Choroid plexus epithelial cell (primary cell): ENCODE measurements at places on chromosomes 7 and 10.

DNA sequence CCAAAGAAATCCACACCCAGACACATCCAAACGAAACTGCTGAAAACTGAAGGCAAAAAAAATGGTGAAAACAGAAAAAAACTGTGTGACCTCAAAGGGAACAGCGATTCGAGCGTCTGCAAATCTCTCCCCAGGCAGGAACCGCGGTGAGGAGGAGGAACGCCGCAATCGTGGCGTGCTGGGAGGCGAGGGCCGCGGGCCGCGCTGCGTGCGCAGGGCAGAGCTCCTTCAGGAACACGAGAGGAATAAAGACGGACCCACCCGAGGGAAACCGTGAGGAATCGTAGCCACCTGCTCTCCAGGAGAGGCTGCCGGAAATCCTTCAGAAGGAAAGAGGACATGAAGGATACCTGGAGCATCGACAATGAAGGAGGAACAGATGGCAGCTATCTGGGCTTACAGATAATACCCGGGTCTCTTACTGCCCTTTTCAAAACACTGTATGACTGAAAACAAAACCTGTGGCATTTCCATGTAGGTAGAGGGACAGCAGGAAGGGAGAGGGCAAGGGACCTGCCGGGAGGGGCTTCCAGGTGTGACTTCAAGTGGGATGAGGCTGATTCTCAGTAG lies 266.0 kb downstream of the MAD1L1 start:
- DNase-seq = no peak

DNA sequence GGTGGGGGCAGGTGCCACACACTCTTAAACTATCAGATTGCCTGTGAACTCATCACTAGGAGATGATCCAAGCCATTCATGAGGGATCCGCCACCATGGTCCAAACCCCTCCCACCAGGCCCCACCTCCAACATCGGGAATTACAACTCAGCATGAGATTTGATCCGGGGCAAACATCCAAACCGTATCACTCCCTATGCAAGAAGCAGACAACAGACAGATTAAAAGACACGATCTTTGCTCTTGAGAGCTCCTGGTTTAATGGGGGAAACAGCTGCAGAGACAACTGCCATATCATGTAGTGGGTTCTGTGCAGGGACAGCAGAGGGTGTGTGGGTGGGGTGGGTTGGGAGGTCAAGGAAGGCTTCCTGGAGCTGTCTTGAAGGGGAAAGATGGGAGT lies 123.6 kb downstream of the EMX2 start:
- no peak for DNase-seq

DNA sequence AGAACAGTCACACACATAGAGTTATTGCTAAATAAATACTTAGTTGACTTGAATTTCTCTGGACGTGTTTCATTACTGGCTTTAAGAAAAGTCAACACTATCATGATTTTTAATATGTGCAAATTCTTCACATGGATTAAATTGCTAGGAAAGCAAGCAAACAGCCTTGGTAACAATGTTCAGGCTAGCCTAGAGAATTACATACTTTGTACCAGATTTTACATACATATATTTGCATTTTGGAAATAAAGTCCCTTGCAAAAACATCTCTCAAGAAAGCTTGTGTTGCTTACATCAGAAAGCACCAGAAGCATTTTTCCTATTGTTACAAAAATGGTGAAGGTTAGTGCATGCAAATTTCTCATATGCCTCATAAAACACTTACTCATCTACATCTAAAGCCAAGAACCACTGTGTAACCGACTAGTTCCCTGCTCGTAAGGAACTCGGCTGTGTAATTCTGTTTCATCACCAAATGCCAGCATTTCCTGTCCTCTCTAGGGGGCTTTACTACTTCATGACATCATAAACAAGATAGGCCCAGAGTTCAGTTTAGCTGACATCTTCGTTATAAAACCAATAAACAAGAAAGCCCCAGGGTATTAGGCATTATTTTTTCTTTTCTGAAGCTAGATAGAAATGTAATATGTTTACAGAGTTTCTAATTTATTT lies 87.8 kb downstream of the CFAP58 start:
- DNase-seq = peak; percentile 97

DNA sequence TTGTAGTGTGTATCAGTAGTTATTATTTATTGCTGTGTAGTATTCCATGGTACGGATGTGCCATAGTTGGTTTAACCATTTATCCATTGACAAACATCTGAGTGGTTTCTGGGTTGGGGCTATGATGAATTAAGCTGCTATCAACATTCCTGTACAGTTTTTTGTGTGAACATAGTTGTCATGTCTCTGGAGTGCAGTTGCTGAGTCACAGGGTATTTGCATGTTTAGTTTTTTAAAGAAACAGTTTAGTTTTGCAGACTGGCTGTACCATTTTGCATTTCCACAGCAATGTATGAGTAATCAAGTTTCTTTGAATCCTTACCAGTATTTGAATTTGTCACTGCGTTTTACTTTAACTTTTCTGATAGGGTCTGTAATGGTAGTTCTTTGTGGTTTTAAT lies 516.7 kb upstream of the CELF2 start:
- peak; percentile 75 for DNase-seq

DNA sequence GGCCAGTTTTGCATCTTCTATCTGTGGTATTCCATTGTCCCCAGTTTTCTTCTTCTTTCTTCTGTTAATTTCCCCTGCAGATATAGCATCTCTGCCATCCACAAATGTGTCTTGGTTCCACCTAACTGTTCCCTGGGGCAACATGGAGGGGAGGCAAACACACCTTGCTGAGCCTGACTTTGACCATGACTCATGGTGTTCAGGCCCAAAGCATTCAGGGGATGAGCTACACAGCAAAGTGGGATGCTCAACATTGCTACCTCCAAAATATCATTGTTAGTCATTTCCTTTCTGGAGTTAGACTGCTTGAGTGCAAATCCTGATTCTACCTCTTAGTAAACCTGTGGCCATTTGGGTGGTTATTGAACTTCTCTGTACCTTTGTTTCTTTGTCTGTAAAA lies 542.7 kb downstream of the LRMDA start:
- DNase-seq = no peak

DNA sequence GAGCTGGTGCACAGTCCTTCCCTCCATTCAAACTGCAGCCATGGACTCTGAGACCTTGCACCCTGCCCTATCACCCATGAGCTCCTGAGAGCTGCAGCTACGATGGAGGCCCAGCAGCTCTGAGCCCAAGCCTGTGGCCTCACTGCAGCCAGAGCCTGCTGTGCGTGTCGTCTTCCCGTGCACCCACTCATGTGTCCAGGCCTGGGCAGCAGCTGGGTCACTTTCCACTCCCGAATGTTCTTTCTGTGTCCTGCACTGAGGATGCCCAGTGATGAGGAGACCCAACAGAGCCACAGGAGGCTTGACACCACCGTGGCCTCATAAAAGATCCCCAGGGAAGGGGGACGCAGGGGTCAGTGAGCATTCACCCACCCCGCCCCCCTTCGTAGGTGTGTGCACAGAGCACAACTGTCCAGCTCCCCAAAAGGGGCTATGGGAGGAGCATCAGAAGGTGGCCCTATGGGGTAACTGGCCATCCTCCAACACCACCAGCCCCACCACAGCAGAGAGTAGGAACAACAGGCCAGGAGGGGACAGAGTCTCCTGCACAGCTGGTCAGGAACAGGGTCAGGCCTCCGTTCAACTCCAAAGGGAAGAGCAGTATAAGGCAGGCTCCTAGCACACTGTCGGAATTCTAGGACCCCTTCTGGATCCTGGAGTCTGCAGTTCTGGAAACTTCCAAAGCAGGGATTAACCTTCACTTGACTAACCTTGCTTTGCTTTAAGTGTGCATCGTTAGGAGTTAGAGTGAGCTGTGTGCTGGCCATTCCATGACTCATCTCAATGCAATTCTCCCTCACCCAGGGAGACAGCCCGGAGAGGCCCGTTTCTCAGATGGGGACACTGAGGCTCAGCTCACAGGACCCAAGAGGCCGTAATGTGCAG lies 52.6 kb downstream of the RASGEF1A start:
- peak; percentile 59 for DNase-seq

DNA sequence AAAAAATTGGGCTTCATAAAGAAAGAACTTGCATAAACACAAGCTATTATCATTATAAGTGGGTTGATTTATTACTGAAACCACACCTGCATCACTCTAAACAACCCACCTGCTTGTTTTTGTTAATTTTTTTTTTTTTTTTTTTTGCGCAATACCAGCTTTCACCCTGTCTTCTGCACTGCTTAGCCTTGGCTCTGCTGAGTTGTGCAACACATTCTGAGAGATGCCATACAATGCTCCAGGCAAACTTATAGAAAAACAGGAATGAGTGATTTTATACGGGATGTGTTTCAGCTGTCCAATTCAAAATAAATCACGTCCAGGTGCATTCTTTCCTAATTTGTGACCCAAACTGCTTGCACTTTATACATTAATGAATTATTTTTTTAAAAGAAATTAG lies 923.6 kb downstream of the GATA3 start:
- DNase-seq = no peak

- DNase-seq = no peak
These were observed 29.9 kb downstream of the CALML5 start for GRCh38 chr10:5469353-5470061.

- DNase-seq = no peak
These were observed 34.2 kb downstream of the SLC18A2 start for GRCh38 chr10:117275121-117275520.

- no peak for DNase-seq
These were observed 308.1 kb upstream of the PFKP start for GRCh38 chr10:2759233-2759632.

DNA sequence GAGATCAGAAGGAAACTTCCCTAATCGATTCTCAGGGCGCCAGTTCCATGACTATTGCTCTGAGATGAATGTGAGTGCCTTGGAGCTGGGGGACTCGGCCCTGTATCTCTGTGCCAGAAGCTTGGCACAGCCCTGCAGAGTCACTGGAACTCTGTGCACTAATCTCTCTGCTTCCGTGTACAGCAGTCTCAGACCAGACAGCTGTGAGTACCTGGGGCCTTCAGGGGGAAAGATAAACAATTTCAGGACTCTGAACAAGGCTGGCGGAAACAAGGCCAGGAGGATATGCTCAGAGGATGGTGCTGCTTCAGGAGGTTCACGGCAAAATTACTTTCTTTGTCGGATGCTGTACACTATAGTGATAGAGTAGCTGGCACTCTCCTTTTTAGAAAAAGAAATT lies 131.7 kb upstream of the PRSS58 start:
- DNase-seq = peak; percentile 37

- DNase-seq = no peak
These were observed 226.4 kb downstream of the AGMO start for GRCh38 chr7:15335390-15335789.

DNA sequence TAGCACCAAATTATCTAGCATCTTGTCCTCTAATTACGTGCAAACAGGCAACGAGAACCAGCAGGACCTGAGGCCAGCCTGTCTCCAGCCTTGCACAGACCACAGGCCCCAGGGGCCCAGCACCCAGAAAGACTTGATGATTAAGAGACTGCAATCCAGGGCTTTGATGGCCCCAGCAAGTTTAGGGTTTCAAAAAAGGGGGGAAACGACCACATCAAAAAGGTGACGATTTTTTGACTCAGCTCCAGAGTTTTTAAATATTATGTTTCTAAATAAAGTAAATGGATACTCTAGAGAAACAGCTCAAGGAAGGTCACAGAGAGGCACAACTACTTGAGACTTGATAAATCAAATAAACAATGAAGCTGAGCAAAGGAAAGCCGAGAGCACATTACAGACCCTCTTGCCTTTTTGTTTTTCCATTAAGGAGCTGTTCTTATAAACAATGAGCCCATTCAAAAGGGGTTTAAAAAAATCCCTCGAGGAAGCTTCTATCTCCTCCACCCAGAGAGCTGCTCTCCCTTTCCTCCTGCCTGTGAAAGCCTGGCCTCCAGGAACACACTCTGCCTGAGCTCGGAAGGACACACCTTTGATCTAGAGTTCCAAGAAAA lies 44.1 kb downstream of the GLI3 start:
- peak; percentile 56 for DNase-seq

- DNase-seq = no peak
These were observed 349.4 kb upstream of the NPSR1 start for GRCh38 chr7:34308595-34308994.

GRCh38 chr10:92031580-92031979 lies 108.0 kb downstream of the BTAF1 start:
- no peak for DNase-seq

DNA sequence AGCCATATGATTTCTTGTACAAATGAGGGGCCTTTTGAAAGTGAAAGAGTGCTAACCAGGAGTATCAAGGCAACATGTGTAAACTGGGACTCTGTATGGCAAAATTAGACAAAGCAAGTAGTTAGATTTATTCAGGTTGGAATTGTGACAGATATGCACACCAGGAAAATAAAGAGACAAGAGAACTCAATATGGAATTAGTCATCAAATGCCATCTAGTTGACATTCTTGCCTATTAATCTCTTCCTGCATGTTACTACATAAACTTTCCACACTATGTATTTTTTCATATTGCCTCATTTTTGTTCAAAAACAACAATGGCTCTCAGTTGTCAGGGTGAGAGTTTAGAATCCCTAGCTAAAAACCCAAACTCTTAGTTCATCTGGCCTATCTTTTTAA lies 799.0 kb downstream of the NRG3 start:
- DNase-seq = no peak

DNA sequence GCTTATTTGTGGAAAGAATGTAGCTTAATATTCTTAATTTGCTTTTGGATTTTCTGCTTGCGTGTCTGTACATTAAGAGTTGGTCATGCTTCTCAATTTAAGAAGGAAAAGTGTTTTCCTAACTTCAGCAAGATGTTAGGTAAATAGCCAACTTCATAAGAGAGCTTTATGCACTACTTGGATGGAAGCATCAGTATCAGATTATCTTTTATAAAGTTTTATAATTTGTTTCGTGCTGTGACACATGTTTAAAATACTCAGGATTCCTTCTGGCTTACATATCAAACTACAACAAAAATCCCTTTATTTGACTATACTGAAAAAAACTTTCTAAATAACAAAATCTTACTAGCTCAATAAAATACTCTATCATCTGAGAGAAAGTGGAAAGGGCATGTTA lies 34.8 kb upstream of the AGR2 start:
- peak; percentile 9 for DNase-seq

DNA sequence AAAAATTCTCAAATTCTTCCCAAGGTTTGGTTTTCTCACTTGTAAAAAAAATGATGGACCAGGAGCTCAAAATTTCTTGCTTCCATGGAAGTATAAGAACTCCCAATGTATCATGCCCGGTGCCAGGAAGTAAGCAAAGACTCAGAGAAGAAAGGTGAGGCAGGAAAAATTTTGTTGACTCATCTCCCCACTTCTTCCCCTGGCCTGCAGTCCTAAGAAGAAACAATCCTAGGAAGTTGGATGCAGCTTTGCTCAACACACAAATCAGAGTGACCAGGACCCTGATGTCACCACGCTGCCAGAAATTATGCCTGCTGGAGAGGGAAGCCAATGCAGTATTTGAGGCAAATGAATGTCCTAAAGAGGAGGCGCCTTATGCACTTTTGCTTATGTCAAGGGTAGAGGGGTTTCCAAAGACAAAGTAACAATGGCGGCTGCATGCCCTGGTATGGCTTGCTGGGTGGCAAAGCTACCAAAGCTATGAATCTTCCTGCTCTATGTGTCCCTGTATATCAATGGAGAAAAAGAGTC lies 163.6 kb downstream of the NEURL1 start:
- DNase-seq = no peak

DNA sequence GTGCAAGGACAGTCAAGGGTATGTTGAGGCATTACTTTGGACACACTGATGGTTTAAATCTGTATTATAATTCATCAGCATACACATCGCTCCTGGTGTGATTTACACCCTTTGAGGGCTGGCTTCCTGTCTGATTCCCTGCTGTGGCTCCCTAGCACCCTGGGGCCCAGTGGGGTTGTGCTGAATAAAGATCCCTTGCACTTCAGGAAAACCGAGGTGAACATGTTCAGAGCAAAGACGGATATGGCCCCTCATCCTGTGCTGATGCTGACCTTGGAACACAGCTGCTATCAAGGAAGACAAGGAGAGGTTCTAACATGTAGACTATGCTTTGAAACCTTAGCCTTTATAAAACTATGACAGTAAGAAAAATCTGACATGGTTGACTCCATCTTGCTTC lies 84.6 kb upstream of the UNC5B start:
- DNase-seq = no peak
